ENCODE measurements at places on chromosomes 12 and 14.

DNA sequence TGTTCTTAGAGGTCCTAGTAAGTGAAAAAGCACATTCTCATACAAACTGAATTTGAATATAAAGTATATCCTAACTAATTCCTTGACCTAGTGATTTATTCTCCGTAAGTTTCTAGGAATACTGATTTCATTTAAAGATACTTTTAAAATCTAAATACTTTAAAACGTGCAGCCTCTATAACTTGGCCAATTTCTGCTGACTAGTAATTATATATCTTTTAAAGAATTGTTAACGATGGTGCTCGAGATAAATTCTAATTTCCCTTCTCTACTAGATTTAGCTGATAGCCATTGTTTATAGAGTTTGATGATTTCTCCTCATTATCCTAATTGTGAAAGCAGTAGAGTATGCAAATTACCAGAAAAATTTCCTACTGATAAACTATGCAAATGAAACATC is 257.9 kb downstream of the ADAMTS20 start:
- no peak for DNase-seq

DNA sequence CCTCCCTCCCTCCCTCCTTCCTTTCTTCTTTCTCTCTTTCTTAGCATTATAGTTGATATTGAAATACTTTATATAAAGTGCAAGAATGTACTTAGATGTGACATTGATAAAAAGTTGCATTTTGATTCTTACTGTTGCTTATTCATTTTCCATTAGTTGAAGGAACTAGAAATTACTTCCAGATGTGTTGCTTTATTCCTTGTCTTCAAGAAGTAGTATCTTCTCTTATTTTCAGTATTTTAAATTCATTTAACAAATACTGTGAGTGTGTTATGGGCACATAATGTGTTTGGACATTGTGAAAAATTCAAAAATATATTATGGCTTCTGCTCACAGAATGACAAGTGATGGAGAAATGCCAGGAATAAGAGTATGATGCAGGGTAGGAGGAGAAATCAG is 45.6 kb downstream of the TRMT5 start:
- no peak for DNase-seq

GRCh38 chr12:13218641-13219040 is 22.1 kb downstream of the EMP1 start:
- no peak for DNase-seq

- DNase-seq = no peak
Observed at GRCh38 chr12:119302451-119303080, 32.0 kb upstream of the CCDC60 start.

- no peak for DNase-seq
Observed at GRCh38 chr12:127690161-127690560, 576.8 kb upstream of the TMEM132C start.

DNA sequence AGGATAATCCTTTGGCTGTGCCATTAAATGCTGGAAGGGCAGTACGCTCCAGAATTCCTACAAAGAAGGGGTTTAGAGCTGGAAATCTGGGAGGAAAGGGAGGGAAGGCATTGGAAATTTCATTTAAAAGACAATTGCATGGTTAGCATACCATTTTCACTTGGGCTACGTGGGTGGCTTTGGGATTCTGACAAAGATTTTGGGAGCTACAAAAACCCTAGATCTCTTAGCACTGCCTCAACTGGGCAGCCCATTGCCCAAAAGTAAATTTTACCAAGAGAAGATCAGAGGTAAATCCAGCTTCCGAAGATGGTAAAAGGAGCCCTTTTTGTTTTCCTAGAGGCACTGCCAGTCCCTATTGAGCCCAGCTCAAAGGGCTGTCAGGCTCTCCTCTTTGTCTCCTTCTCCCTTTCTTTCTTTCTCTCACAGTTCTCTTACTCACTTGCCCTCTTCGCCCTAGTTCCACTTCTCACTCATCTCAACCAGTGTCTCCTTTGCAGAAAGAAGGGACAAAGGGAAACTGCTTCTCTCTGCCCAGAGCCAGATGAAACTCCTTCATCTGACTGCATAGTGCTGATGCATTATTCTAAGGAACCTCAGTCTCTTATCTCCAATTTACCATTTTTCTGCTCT is 125.4 kb upstream of the PLEKHA5 start:
- DNase-seq = no peak

DNA sequence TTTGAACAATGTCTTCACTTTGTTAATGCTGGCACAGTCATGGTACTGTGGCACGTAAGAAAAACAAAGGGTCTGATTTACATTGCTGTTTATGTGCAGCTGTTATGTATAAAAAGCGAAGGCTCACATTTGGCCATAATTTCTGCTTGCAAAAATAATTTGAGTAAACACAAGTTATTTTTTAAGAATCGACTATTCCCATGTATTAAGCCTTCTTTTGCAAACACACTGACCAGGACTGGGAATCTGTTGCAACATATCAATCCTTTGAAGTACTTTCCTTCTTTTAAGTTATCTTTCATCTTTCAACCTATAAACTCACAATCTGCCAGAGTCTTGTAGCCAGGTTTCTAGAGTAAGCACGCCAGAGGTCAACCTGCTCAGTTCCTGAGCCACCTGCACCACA is 145.4 kb upstream of the BMP4 start:
- DNase-seq = no peak

GRCh38 chr12:54022960-54023884 is 5.0 kb upstream of the HOXC6 start:
- DNase-seq = no peak

- no peak for DNase-seq
Observed at GRCh38 chr12:88327276-88327675, 185.2 kb downstream of the TMTC3 start.

- DNase-seq = no peak
Observed at GRCh38 chr12:117152793-117153775, 37.2 kb downstream of the FBXO21 start.

- no peak for DNase-seq
Observed at GRCh38 chr12:17020765-17021164, 414.8 kb upstream of the LMO3 start.

GRCh38 chr14:71438684-71439083 is 493.5 kb upstream of the RGS6 start:
- DNase-seq = no peak

DNA sequence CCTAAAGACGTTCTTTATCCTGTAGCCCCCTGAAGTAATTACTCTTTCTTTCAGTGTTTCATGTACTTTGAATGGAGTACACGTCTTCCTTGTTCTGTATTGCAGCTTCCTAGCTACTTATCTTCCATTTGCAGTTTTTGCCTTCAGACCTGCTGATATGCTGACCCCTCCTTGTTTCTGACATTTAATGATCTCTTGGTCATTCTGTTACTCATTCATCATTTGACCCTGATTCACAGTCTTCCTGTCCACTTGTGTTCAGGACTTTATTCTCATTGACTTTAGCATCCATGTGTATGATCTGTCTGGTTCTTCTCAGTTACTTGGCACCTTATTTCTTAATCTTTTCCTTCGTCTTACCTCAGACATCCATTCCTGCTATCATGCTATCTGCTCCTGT is 22.2 kb downstream of the CPSF2 start:
- no peak for DNase-seq

DNA sequence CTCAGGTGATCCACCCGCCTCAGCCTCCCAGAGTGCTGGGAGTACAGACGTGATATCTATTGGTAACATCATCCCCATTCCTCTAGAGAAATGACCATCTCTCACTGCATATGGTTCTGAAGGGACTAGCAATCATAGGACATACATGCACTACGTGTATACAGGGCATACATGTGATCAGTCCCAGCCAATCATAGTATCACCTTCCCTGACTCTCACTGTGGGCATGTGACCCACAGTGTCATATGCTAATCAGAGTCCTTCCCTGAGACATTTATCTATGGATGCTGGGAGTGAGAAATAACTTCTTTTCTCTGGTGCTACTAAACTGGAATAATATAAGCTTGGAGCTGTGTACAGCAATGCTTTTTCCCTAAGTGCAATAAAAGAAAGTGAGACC is 12.1 kb upstream of the FBXW8 start:
- DNase-seq = no peak

GRCh38 chr14:66944872-66945271 is 244.4 kb upstream of the GARIN2 start:
- no peak for DNase-seq

DNA sequence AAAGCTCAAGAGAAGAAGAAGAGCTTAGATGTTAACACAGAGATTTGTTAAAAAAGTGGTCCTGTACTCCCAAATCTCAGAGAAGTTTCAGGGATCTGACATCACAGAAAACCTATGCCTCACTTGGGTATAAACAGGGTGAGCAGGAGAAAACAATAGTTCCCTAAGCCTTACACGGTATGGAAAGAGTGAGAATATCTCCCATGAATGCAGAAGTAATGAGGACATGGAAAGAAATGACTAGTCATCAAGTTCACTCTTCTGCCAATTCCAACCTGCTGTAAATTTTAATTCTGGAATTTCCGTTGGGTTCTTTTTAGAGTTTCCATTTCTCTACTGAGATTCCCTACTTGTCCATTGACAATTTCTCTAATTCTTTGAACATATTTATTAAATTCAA is 6.2 kb upstream of the PTGER2 start:
- DNase-seq = no peak

GRCh38 chr14:102606296-102606695 is 13.8 kb downstream of the RCOR1 start:
- no peak for DNase-seq

All from stimulated activated CD8-positive, alpha-beta memory T cell treated with anti-CD3 and anti-CD28 coated beads, Interleukin-15, amount 100 ng/mL, for 4 hours (primary cell).